ENCODE measurements at places on chromosomes 2 and 18. TPM values are rescaled to one million over a fixed set of nuclear protein-coding genes. Genes with fewer than 3 reads are reported as not detected.

DNA sequence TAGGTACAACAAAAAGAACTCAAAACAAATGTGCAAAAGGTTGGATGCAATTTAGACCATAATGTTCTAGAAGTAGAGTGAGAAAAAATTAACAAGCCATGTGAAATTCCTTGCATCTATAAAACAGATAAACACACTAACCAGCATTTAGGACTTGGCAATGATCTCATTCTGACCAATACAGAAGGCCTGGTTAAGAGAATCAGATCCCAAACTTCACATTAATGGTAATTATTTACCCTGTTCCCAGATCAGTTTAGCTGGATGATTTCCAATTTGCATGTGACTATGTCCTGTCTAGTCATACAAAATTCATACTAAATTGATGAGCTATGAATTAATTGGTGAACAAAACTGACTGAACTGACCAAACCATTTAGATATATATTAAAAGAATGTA lies 98.4 kb upstream of the FIGN start:
- DNase-seq: no peak

GRCh38 chr2:232203166-232203891 lies 175.2 kb upstream of the ALPP start:
- no peak for DNase-seq

CSRNP3 gene
- 0.51 TPM for total RNA-seq

DNA sequence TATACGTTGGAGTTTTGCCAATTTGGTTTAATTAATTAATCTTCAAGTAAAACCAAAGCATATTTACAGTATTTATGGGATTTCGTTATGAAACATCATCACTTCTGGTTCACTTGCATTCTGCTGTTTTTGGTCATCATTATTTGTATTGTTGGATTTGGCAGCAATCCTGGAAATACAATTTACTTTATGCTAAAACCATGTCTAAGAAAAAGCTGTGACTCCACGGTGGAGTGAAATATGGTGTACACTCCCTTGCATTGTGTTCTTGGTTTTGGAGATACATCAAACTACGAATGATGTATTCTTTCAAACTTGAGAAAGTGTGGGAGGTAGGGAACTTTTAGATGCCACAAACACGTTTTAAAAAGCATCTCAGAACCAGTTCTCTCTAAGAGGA lies 106.4 kb downstream of the CTAGE1 start:
- no peak for DNase-seq

- no peak for DNase-seq
Measured at GRCh38 chr2:129253461-129253812, 726.0 kb upstream of the RAB6C start.

HNRNPLL gene
- 39.0 TPM for total RNA-seq

DNA sequence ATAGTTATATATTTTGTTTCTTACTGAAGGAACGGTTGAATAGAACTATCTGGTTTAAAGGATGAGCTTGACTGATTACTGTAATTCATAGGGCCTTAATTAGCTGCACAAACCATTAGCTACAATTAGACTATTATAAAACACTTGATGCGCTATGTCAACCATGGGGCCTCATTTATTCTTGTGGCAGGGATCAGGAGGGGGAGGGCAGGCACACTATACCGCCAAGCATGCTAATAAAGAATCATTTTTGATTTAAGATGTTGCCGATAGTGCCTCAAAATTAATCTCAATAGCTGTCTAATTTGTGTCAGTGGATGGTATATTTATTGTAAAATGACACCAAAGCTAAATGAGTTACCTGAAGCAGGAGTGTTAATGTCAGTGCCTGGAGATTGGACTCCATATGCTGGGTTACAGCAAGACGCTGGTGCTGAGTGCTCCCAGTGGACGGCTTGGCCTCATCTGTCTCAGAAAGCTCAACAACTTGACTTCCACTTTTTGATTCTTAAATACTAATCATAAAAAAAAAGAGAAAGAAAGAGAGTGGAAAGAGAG lies 1007.0 kb upstream of the CELF4 start:
- no peak for DNase-seq

- DNase-seq: no peak
Measured at GRCh38 chr2:8805278-8806210, 31.9 kb downstream of the KIDINS220 start.

DNA sequence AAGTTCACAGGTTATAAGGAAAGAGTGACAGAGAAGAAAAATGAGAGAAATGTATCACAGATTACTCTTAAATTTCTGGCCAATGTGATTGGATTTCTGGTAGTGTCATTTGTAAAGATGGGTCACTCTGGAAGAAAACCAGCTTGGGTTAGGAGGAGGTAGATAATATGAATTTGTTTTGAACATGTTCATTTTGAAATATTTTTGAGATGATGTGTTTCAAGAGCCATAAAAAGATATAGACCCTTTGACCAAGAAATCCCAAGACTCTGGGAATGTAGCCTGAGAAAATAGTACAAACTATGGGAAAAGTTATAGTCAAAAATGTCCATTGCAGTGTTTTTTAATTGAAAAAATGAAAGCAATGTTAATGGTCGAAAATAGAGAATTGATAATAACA lies 70.7 kb downstream of the CALCRL start:
- DNase-seq: no peak
